ENCODE measurements at places on chromosomes 1 and 21.

GRCh38 chr21:21216047-21216446 lies 217.8 kb downstream of the NCAM2 start:
- DNase-seq: no peak

DNA sequence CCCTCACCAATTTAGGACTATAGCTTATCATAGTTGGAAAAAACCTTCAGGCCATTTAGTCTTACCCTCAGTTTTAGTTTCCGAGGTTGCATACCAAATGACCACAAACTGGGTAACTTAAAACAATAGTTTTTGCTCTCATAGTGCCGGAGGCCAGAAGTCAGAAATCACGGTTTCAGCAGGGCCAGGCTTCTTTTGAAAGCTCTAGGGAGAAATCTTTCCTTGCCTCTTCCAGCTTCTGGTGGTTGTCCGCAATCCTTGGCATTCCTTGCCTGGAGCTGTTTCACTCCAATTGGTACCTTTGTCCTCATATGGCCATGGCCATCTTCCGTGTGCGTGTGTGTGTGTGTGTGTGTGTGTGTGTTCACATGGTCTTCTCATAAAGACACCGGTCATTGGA lies 12.4 kb upstream of the PLXNA2 start:
- DNase-seq: no peak

DNA sequence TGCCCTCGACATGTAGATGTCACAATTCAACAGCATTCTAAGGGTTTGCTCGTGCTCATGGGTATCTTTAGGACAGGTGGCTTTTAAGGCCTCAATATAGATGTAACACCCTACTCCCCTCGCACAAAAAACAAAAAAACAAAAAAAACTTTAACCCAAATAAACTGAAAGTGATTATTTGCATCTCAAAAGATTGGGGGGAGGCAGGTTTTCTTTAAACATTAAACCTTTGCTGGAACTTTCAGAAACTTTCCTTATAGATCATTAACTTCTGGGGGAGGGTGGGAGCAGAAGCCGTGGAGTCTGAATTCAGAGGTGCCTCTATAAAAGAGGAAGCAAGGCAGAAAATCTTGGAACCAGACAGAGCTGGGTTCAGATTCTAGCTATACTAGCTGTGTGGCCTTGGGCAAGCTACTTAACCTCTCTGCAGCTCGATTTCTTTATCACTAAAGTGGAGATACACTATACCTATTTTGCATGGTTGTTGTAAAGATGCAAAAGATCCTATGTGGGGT lies 3.2 kb upstream of the KIAA1614 start:
- DNase-seq: no peak

GRCh38 chr1:168050880-168051279 lies 85.8 kb downstream of the GPR161 start:
- DNase-seq: no peak

GRCh38 chr1:224054611-224055010 lies 59.3 kb upstream of the FBXO28 start:
- no peak for DNase-seq

DNA sequence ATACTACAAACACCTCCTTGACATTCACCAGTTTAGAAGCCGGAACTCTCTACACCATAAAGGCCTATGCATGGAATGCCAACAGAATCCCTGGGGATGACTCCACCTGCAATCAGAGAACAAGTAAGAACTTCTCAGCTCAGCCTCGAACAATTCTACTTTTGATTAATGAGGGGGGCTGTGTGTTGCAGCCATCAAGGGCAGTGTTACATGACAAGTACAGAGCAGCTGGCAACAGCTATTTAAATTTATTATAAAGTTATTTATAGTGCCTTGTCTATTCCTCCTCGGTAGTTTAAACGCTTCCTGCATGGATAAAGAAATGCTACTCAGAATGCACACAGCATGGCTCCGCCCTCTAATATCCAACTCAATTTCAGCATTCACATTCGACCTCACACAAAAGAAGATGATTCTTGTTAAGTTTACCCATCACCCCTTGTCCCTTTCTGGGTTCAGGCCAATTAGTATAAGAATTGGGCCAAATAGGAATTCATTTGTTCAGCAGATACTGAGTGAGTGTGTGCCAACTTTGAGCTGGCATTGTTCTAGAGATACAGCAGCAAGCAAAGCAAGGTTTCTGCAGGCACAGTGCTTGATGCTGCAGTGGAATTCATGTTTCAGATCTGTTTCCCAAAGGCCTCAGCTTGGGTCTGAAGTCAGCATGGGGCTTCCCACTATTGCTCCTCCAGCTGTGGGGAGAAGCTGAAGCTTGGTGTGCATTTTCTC lies 6.4 kb downstream of the FNDC7 start:
- DNase-seq: no peak

DNA sequence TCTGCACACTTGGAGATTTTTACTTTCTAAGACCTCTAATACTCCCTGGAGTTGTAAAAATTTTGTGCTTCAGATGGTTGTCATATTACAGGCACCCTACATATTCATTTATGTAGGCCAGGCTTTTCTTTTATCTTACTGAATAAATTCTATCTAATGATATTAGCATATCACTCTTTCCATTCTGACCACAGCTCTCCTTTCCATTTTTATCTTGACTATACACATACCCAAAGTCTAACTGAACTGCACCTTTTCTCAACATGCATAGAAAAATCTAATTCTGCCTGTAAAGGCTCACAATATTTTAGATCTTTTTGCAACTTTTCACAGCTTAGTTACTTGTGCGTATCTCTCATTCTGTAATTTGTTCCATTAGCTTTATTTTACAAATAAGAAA lies 52.7 kb upstream of the TSHB start:
- DNase-seq: no peak

- DNase-seq: no peak
Measured at GRCh38 chr1:83015163-83015562, 983.8 kb downstream of the TTLL7 start.

DNA sequence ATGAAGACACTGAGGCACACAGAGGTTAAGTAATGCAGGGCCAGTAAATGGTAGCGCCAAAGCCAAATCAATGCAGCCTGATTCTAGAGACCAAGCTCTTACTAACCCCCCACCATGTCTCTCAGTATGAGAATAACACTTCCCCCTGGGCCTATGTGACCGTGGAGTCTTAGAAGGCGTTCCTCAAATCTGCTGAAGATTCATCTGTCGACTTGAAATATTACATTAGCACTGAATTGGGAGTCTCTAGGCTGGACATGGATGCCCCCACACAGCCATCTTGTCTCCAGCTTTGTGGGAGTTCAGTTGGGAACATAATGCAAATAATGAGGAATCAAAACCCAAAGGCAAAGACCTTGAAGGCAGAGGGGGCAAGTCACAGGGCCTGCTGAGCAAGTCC lies 117.9 kb upstream of the HMGB4 start:
- no peak for DNase-seq

DNA sequence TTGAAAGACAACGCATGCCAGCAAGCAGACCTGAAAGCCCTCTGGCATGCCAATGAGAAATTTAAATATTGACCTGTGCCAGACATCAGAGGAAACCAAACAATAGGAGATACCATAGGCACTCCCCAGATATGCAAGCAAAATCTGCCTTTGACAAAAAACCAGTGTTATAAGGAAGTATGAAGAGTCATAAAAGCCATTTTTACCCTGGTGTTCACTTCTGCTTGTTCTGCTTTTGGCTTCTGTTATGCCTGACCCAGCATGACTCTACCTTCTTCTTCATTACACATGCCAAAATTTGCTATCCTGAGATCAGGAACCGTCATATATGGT lies 26.4 kb downstream of the NPHS2 start:
- DNase-seq: no peak

DNA sequence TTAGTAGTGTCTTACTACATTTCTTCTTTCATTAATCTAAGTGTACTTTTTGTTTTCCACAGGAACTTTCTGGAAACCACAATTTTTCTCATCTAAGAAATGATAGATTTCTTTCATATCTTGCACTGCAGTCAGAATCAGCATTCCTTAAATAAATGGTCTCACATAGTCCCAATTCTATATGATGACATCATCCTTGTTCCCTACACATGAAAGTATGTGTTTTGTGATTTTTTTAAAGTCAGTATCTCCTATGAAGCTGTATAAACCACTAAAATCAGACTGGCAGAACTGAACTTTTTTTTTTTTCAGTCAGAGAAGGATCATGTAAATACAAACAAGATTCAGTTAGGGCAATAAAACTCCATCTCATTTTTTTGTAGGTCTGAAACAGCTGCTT lies 742.6 kb upstream of the CXADR start:
- DNase-seq: no peak

DNA sequence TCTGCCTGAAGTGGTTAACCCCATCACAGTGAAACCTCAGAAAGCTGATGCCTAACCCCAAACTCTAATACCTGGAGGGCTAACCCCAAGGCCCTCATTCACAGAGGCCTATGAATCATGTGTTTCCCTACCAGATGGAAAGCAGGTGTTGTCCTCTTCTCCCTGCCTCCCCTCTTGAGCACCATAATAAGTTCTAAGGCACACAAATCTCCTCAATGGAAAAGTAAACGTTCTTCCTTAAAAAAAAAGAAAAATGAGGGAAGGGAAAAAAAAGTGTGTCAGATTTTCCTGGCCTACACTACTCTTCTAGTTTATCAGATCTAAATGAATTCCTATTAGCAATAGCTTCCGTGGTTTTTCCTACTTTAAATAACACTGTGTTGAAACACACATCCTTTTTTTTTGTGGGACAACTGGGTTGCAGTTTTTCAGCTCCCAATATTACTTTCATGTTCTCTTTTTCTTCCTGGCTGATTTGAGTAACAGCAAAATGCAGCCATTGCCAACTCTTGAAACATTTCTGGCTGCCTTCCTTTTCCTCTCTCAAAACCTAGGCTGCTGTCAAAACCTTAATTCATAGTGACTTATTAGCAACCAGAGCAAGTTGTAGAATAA lies 43.2 kb downstream of the SLC44A3 start:
- DNase-seq: no peak

GRCh38 chr21:34707876-34708325 lies 39.1 kb downstream of the CLIC6 start:
- DNase-seq: no peak

DNA sequence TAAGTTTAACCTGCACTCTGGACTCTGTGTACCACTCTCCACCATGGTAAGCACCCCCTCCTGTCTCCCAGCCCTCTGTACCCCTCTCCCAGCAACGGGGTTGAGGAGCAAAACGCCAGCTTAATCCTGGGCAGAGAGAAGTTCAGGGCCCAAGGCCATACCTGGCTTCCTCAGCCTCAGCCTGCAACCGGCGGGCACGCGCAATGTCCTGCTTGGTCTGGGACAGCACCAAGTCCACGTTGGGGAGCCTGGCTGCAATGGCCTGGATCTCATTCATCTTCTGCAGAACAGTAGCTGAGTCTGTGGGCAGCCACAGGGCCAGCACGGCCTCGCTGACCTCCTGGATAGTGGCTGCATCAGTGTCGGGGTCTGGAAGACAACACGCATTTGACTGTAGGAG lies 33.9 kb downstream of the LAMB3 start:
- no peak for DNase-seq

GRCh38 chr1:30914931-30915330 lies 6.4 kb upstream of the SDC3 start:
- no peak for DNase-seq

- DNase-seq: peak; percentile 69
Measured at GRCh38 chr1:47432071-47433036, 5.5 kb upstream of the FOXD2 start.

GRCh38 chr21:44519346-44520325 lies 20.4 kb downstream of the KRTAP10-1 start:
- DNase-seq: no peak

GRCh38 chr1:65022216-65022615 lies 55.9 kb upstream of the JAK1 start:
- no peak for DNase-seq

DNA sequence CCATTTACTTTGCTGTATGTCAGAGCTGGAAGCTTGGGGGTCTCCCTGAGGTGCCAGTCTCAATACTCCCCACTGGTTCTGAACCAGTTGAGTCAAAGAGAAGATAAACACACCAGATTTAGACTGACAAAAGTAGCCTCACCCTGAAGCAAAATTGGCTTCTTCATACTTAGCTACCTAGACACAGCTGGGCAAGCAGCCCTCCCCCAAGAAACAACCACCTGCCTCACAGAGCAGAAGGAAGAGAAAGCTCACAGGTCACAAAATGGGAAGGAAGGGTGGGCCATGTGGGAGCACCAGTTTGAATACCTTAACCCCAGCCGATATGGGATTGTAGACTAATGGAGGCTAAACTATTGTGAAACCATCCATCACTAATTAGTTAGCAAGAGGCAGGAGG lies 24.6 kb upstream of the MYSM1 start:
- no peak for DNase-seq

Measured in SHP77 (cell line).